ENCODE measurements at places on chromosomes 3 and 15. TPM values are rescaled to one million over a fixed set of nuclear protein-coding genes. Genes with fewer than 3 reads are reported as not detected.

DNA sequence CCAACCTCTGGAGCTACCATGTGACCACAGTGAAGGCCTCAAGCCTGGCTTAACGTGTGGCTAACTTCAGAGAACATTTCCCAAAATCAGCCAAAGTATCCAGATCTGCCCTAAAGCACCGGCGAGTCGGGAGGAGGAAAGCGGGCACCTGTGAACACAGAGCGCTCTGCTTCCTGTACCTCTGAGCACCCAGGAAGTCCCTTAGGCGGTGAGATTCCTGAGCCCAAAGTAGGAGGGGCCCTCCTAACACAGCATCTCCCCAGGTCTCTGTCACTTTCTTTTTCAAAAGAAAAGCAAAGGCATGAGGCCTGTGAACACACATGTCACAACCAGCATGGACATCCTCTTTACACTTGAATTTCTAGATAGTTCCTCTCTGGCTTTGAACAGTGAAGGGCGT lies 944 bp upstream of the EIF4E3 start:
- peak; percentile 33 for DNase-seq
- peaks cover 8% of the 10 kb centered on the region for H3K36me3 ChIP-seq
- peaks cover 64% of the 10 kb centered on the region for H3K4me1 ChIP-seq
- peak overlapping the region; percentile 98 for H3K4me3 ChIP-seq

- DNase-seq = peak; percentile 60
- peaks cover 15% of the 10 kb centered on the region for H3K36me3 ChIP-seq
- H3K27me3 ChIP-seq = no peaks in the 10 kb centered on the region
- H3K4me1 ChIP-seq = peaks cover 47% of the 10 kb centered on the region
- H3K27ac ChIP-seq = no peak overlapping the region
Observed at GRCh38 chr3:111547631-111548030, 5.6 kb downstream of the CD96 start.

The TKT gene
- 274 TPM for total RNA-seq

The C2CD4A gene
- total RNA-seq = 0.46 TPM
